ENCODE measurements at places on chromosomes 5 and 9.

DNA sequence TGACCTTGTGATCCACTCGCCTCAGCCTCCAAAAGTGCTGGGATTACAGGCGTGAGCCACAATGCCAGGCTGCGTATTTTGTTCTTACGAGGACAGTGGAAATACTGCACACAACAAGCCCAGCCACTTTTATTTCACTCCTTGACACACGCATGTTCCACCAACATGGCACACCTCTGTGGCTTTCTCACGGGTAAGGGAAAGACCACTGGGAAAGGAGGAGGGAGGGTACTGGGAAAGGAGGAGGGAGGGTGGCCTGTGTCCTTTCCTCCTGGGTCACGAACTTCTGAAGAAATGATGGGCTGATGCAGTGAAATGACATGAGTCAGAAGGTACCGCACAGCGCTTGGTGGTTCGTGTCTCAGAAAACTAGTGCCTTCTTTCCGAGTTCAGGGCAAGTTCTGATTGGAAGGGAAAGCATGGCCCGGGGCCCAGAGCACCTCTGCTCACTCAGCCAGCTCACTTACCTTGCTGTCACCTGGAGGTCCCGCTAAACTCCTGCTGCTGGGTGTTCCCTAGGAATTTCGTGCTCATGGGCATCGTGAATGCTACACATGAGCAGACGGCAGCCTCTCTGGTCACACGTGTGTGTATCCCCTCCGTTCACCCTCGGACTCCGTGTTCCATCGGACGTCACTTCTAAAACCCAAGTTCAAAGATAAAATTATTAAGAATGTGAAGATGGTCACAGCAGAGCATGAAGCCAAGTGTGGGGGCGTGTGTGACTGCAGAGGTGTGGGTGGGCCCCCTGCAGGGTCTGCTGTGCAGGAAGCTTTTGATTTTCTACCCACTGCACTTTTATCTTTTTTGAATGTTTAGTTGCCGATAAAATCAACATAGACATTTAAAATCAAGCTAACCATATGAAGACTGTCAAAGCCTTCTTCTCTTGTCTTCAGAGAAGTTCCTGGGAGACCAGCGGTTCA lies 42.9 kb downstream of the LAMC3 start:
- no peak for DNase-seq

GRCh38 chr5:42500003-42500599 lies 76.9 kb downstream of the GHR start:
- DNase-seq = no peak

DNA sequence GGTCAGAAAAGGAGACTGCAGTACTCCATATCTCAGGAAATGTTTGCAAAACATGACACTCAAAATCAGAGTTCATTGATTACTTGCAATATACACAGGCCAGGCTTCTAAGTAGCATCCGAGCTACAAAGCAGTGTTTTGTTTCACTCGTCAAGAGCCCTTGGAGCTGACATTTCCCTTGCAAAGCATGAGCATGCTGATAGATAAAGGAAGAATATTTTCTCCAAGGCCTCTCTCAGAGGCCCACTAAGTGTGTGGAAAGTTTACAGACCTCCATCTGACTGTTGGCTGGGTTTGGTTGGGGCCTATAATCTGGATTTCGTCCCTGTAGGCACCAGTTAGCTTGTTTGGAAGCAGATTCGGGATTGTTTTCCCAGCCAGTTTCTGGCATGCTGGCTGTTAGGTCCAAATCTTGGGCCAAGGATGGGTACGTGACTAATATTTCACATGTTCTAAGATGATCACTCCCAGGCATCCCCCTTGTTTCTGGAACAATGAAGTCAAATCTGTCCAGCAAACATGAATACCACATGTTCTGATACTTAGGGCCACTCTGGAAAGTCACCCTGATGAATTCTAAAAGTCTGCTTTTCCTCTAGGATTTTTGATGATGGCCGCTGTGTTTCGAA lies 161.3 kb downstream of the RFK start:
- DNase-seq = no peak

- DNase-seq = no peak
These were observed 64.1 kb upstream of the RAD23B start for GRCh38 chr9:107218829-107219485.

DNA sequence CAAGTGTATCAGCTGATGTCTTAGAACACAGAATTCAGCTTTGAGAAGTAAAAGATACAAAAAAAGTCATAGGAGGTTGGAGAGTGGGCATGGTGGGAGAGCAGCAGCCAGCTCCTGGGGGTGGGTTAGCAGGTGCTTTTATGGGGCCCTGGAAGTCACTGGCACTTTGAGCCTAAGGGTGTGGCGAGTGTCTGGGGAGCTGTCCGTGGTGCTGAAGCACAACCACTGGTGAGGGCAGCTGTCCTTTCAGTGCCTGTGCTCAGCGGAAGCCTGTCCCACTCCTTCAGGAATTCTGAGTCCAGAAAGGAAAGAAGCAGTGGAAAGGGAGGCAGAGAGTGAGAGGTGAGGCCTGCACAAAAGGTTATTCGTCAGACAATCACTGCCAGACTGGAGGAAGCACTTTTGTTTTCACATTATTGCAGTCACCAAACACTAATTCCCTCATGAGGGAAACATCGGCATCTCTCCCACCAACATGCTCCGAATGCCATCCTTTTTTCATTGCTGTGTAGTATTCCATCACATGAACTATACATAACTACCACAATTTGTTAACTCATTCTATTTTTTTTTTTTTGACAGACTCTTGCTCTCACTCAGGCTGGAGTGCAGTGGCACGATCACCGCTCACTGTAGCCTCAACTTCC lies 59.4 kb upstream of the RAPGEF1 start:
- peak; percentile 16 for DNase-seq

DNA sequence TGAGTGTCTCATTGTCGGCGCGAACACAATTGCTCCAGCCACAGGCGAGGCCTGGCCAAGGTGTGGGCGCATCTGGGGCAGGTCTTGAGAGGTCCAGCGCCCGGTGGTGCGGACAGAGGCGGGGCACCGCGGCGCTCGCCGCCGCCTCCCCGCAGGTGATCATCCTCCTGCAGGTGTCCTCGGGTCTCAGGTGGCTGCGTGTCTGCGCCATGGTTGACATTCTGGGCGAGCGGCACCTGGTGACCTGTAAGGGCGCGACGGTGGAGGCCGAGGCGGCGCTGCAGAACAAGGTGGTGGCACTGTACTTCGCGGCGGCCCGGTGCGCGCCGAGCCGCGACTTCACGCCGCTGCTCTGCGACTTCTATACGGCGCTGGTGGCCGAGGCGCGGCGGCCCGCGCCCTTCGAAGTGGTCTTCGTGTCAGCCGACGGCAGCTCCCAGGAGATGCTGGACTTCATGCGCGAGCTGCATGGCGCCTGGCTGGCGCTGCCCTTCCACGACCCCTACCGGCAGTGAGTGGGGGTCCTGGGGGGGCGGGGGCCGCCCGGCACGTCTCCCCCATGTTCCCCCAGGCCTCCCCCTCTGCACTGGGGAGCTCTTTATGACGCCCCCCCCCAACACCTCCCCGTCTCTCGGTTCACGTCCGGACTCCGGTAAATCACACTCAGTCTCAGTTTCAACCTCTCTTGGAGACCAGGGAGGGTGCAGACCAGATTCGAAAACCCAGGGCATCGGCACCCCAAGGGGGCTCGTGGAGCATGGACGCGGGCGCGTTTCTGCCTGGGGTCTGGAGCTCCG lies 446 bp downstream of the NXNL2 start:
- no peak for DNase-seq

GRCh38 chr9:12815888-12816287 lies 41.1 kb downstream of the LURAP1L start:
- peak; percentile 45 for DNase-seq

GRCh38 chr9:17531642-17532254 lies 47.1 kb upstream of the SH3GL2 start:
- peak; percentile 39 for DNase-seq

DNA sequence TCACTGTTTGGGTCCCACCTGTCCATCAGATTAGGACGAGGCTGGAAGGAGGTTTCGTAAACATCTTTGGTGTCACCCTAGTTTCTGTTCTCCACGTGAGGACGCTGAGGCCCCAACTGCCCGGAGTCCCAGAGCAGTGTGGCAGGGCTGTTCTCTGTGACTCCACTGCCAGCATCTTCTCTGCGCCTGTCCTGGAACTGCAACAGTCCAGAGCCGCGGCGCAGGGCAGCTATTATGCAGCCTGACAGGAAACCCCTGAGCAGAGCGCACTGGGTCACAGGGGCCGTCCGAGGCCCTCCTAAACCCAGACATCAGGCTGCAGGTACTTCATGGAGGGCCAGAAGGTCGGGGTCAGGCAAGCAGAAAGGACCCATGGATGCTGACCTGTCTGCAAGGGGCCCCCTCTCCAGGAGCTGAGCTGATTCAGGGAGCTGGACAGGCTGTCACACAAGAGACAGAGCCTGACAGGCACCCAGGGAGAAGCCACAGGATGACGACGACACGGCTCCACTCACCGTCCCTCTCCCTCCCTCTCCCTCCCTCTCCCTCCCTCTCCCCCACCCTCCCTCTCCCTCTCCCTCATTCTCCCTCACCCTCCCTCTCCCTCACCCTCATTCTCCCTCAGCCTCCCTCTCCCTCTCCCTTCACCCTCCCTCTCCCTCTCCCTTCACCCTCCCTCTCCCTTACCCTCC lies 31.7 kb downstream of the DBH start:
- DNase-seq = no peak

GRCh38 chr5:3187771-3188425 lies 407.7 kb upstream of the IRX1 start:
- DNase-seq = no peak

DNA sequence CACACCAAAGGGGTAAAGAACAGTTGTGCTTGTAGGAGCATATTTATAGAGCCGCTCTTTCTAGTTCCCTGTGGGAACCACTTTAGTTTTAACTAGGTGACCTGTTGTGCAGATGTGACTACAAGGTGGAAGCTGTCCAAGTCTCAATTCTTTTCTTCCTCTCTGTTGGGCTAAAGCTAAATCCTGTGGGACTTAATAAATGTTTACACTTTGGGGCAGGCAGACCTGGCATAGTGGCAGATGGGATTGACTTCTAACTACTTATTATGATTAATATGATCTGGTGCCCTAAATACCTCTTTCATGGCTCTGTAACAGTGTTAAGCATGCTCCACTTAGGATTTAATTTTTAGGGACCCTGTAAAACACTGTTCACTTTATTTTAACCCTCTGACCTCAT lies 265.3 kb downstream of the KCTD16 start:
- no peak for DNase-seq

DNA sequence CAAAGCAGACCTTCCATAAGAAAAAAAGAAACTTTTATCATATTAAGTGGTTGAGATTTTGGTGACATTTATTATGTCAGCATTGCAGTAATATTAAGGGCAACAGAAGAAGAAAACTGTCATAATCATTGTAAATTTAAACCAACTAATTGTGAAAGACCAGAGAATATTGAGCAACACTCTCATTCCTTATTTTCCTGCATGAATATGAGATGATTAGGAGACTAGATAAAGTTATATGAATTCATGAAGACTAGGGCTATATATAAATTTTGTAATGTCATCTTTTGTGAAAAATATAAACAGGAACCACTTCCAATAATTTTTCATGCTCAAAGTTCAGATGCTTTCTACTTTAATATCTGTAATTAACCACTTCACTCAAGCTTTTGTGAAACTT lies 974.5 kb upstream of the CDH10 start:
- DNase-seq = no peak

GRCh38 chr5:68027519-68027918 lies 188.0 kb upstream of the PIK3R1 start:
- peak; percentile 97 for DNase-seq

DNA sequence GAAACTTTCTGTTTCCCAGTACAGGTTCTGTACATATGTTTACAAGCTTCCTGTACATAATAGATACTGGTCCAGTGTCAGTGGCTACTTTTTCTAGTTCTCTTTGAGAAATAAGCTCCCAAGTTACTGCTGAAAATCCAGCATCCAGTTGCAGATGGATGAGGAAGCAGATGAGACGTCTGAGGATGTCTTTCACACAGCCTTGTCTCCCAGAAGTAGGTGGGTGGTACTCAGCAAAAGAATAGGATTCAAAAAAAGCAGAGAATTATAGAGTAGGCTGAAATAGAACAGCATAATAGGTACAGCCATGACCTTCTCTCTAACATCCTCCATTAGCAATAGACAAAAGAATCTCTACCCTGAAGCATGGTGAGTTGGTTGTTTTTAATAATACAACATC lies 77.7 kb downstream of the BRINP1 start:
- DNase-seq = no peak

- DNase-seq = no peak
These were observed 416.5 kb downstream of the KDM4C start for GRCh38 chr9:7174301-7174700.

DNA sequence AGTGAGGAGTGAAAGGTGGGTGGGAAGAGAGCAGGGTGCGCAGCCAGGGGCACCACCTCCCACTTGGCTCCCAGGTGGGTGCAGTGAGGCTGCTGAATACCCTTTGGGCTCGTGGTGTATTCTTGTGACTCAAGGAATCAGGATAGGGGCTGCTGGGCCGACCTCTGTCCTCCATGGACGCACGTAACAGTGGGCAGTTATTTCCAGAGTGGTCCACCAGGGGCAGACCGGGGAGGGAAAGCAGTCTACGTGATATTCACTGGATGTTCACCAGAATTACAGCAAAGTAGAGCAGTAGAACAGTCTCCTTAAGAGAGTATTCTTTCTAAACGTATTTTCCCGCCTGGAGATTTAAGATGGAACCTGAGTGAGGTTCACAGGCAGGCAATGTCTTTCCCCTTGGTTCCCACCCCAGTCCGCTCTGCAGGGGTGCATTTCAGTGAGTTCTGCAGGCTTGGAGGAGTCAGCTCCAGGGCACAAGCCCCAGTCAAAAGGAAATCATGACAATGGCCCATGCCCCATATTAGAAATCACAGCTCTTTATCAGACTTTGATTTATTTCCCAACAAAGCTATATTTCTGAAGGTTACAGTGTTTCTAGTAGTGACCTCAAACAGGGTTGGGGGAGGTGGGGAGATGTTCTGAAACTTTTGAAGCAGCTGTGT lies 88.7 kb downstream of the SYK start:
- DNase-seq = no peak

DNA sequence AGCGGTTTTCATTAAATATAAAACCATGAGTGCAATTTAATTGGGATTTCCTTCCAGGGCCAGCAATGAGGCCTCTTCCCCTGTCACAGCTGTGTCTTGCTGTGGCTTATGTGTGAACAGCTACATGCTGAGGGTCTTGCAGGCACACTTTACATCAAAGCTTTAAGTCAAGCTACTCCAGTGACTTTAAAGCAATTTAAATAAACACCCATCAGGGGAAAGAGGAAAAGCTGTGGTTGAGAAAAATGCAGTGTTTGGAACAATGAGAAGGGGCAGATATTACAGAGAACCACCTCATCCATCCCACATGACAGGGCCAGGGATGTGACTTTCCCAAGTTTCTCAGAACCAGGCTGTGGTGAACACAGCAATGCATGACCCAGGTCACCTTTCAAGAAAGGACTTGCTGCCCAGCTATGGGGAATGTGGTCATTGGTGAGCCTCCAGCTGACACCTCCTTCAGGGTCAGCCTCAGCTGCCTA lies 115.9 kb upstream of the LPAR1 start:
- DNase-seq = peak; percentile 43
